ENCODE measurements at places on chromosomes 12 and 14.

- DNase-seq, result no peak
Observed at GRCh38 chr12:124389725-124390441, 95.0 kb downstream of the RFLNA start.

GRCh38 chr12:88365403-88365802 is 214.9 kb downstream of the KITLG start:
- DNase-seq, result no peak

DNA sequence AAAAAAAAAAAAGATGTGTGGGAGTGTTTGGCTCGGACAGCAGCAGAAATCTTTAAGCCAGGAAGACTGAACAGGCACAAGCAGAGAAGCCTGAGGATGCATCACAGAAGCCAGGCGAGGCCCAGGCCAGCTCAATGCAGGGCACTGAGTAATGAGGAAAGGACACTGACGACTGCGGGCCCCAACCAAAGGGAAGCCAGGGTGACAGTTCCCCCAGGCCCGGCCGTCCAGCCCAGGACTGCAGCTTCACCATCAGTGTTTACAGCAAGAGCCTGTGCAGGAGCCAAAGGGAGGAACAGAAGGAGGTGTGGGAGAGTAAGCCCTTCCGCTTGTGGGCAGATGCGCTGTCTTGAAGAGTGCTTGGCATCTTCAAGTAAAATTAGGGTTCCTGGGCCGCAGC is 205.3 kb upstream of the SFSWAP start:
- DNase-seq, result no peak

GRCh38 chr12:62136496-62136895 is 123.7 kb upstream of the USP15 start:
- no peak for DNase-seq

DNA sequence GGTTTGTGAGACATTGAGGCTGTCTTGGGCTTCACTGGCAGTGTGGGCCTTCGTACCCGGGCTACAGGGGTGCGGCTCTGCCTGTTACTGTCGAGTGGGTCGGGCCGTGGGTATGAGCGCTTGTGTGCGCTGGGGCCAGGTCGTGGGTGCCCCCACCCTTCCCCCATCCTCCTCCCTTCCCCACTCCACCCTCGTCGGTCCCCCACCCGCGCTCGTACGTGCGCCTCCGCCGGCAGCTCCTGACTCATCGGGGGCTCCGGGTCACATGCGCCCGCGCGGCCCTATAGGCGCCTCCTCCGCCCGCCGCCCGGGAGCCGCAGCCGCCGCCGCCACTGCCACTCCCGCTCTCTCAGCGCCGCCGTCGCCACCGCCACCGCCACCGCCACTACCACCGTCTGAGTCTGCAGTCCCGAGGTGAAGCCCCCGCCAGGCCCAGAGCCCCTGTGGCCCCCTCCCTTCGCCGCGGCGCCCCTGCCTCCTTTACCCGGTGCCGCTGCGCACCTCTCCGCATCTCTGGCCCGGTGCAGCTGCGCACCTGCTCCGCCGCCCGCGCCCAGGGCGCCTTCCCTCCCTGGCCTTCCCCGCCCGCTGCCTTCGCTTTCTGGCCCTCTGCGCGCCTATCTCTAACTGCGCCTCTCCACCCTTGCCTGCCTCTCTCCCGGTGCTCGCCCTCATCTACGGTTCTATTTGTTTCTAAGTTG is at the start of gene ENO2:
ENO2 (plus strand) TSS at position 335 of the 701 bp plus-strand sequence. CDS start 1,253 bp downstream, outside the sequence.
- peak; percentile 51 for DNase-seq

DNA sequence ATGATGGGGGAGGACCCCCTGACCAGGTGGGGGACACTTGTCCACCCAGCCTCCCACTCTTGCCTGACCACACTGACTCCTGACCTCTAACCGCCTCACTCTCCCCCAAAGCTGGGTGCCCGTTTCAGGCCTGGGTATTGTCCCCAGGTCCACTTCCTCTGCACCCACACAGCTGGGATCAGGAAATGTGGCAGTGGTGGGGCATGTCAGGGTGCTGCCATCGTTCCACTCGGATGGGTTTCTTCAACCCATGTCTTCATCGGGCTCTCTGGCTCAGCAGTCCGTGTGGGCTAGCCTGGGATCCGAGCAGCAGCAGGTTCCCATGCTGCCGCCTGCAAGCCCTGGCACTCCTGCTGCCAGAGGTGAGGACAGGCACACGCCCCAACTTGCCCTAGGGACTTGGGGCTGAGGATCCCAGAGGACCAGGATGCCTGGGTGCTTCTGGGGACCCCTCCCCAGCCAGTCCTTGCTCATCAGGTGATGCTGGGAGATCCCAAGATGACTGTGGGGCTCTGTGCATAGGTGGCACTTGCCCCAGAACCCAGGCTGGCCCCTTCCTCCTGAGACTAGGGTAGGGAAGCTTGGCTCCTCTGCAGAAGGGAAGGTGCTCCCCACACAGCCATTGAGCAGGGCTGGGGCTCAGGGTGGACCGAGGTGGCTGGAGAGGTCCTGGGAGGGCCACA is 2.9 kb upstream of the CLBA1 start:
- DNase-seq, result no peak
